Right ventricle myocardium superior (tissue), 1 donor: ENCODE measurements at places on chromosomes 16 and 17. TPM values are rescaled to one million over a fixed set of nuclear protein-coding genes. Genes with fewer than 3 reads are reported as not detected.

Gene CCL11
- 4.0 TPM for total RNA-seq

Gene NME2
- total RNA-seq = 245 TPM

Gene TBC1D3E
- total RNA-seq = not detected

Gene XAF1
- total RNA-seq = 16.6 TPM

Gene VASN
- 5.7 TPM for total RNA-seq

Gene CA7
- total RNA-seq = not detected

Gene TMUB2
- 19.6 TPM for total RNA-seq

Gene RRAD
- total RNA-seq = 95.4 TPM

Gene CACNG1
- total RNA-seq = not detected

Gene NEUROD2
- not detected for total RNA-seq

Gene CDH8
- 0.19 TPM for total RNA-seq

Gene NPIPA2
- total RNA-seq = 4.0 TPM

Gene EIF3CL
- 24.7 TPM for total RNA-seq

Gene PPP1R27
- not detected for total RNA-seq

Gene KRTAP9-2
- not detected for total RNA-seq

Gene CTRB1
- total RNA-seq = not detected

Gene XYLT1
- 1.7 TPM for total RNA-seq

Gene ZMYND15
- total RNA-seq = not detected

Gene TBCD
- total RNA-seq = 45.1 TPM
